Activated CD8-positive, alpha-beta memory T cell treated with anti-CD3 and anti-CD28 coated beads for 24 hours (primary cell): ENCODE measurements at places on chromosomes 3 and 15.

DNA sequence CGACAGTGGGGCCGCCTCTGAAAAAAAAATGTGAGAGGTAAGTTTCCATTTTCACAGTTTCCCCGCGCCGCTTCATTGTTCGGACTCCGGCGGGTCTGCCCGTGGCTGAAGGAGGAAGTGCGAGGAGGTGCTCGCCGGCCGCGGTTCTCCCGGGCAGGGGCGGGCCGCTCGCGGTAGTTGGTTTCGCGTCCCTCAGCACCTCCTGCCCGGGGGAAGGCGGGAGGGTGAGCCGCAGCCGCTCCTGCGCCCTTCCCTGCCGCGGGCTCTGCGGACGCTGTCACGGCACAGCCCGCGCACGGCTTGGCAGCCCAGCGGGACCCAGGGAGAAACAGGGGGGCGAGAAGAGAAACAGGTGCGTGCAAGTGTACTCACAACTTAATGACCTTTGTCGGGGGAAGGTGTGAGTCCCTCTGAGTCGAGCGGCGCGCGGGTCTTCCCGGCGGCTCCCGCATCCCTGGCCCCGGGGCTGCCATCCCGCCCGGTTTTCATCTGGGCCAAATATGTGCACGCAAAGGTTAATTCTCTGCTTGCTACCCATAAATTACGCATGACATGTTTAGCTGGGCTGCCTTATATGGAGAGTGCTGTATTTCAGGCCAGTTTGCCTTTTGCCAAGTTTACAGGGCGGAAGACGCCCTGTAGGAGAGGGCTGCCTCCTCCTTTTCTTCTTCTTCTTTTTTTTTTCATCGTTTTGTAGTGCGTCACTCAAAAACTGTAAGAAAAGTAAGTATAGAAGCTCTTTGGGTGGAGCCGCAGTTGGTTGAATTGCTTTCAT lies 514 bp downstream of the MBNL1 start:
- DNase-seq = peak; percentile 91

DNA sequence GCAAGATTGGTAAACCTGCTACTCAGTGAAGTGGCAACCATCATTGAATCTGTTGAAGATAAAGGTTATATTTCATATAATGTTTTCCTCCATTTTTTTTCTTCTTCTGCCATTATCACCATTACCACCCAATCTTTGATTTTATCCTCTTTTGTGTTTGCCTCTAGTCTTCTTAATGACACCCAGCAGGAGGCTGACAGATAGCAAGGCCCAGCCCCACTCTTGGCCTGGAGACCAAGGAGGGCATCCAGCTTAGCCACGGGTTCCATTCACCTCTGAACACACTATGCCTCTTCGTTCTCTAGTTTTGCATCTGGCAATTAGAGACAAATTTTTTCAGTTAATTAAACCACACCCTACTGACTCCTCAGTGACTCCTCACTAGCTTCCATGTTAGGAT lies 129.7 kb downstream of the TPRG1 start:
- DNase-seq = no peak

GRCh38 chr3:147358144-147358992 lies 48.0 kb downstream of the ZIC4 start:
- DNase-seq = no peak

- DNase-seq = no peak
These were observed 215.9 kb upstream of the PEX5L start for GRCh38 chr3:180252683-180253082.

DNA sequence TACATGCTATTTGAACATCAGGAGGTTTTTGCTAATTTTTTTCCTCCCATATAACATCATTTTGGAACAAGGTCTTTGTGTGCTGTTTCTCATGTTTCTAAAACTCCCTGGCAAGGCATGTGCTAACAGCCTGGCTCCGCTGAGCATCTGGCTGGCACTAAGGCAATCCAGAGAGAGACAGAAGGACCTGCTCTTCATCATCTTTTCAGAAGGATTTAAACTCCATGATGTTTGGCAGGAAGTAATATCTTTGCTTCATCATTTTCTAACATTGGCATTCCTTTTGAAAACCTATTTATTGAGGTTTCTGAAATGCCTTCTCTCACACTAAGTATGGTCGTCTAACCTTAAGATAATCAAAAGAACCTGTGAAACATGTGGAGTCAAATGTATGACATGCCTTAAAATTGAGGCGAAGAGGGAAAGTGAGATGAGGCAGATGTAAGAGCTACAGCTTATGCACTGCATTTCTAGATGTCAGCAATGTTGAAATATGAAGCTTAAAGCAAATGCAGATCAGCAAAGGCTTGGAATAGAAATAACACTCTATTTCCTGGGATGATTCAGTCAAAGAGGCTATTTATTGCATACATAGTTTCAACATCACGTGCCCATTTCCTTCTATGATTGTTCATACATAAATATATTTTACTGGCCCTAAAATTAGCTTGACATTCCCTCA lies 592.0 kb downstream of the ZNF385D start:
- DNase-seq = no peak

GRCh38 chr3:185341616-185342458 lies 21.1 kb upstream of the MAP3K13 start:
- DNase-seq = no peak

- no peak for DNase-seq
These were observed 74.7 kb downstream of the DPPA2 start for GRCh38 chr3:109241459-109242186.

GRCh38 chr3:142180761-142181362 lies 31.5 kb upstream of the TFDP2 start:
- DNase-seq = no peak

DNA sequence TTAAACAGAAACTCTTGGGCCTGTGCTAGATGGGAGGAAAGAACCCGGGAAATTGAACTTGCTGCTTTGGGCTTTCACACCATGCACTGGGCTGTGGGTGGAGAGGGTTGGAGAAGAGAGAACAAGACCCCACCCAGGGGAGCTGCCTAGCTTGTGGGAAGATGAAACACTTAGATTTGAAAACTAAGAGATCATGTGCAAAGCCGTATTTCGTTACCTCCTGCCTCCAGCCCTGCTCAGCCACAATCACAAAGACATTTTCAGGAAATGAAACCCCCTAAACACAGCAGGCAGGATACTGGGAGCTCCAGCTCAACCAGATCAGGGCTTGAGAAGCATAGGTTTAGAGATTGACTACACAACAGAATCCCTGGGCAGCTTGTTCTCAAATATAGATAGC lies 183.0 kb upstream of the C2CD4B start:
- DNase-seq = no peak

- DNase-seq = no peak
These were observed 12.0 kb upstream of the XXYLT1 start for GRCh38 chr3:195282961-195283360.

- no peak for DNase-seq
These were observed 79.2 kb upstream of the TGFBR2 start for GRCh38 chr3:30527186-30527585.

- no peak for DNase-seq
These were observed 242.1 kb downstream of the ITPR1 start for GRCh38 chr3:4735243-4735642.

DNA sequence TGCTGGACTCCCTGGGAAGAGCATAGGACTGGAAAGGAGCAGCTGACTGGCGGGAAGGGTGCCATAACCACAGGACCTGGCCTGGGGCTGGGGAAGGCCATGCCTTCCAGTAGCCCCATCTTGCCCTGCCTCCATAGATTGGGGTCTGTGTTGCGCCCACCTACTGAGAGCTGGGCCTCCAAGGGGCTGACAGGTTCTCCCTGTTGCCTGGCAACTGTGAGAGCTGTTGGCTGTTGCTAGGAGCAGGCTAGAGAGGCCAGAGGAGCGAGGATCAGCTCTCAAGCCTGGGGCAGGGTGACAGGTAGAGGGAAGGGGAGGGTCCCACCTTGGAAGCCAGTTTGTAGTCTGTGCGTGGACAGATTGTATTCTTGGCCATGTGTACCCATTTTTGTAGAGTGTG lies 2.8 kb upstream of the GNAI2 start:
- no peak for DNase-seq

DNA sequence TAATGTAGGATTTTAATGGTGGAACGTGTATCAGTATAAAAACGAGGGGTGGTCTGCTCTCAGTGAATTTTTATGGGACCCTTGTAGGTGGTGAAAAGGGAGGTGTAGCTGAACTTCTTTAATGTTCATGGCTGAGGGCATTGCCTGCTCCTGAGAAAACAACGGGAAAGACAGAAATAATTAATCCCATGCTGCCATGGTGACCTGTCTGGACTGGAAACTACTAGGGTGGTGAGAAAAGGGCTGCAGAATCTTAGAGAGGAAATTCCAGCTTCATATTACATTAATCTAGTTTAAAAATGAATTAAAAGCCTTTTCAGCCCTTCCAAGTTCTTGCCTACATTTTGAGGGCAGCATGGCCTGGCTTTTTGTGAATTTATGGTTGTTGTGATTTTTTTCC lies 47.6 kb downstream of the ZBTB38 start:
- DNase-seq = no peak

GRCh38 chr3:71681224-71681668 lies 44.0 kb downstream of the EIF4E3 start:
- no peak for DNase-seq

DNA sequence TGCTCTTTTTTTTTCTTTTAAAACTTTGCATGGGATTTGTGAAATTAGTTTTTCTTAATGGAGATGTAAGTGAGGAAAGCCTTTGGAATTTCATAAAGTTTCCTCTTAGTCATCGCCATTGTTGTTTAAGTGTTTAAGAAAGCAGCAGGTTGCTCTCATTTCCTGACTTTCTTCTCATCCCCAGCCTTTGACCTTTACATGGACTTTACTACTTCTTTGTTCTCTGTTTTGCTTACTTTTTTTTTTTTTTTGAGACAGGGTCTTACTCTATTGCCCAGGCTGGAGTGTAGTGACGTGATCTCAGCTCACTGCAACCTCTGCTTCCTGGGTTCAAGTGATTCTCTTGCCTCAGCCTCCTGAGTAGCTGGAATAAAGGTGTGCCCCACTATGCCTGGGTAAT lies 38.6 kb downstream of the FBXL2 start:
- DNase-seq = no peak

GRCh38 chr3:45579251-45579650 lies 15.3 kb upstream of the LIMD1 start:
- DNase-seq = no peak

DNA sequence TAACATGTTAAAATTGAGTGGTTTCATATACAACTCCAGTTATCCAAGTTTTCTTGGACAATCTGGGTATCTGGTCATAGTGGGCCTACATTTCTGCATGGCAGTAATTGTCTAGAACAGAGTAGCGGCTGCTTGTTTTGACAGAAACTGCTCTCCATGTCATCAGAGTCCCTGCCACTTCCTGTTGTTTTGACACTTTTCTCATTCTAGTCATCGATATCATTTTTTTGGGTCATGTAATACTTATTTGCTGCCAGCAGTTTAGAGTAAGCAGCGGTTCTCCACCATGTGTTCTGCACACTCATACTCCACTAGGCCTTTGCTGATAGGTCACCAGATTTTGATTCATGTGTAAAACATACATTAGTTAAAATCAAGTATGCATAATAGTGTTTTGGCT lies 81.5 kb downstream of the SLC25A26 start:
- DNase-seq = no peak

DNA sequence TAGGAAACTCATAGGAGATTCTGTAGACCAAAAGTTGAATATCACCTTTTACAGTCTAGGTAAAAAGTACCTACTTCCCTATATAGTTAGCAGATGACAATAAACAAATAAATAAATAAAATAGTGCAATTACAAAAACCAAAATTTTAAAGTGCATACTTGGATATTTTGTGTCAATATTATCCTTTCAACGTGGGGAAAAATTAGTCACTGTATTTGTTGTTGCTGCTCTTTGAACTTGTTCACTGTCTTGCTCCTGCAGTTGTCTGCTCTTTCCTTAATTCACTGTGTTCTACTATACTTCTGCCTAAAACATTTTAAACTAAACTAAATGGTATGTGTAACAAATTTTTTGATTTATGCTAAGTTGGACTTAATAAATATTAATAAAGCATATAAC lies 889.0 kb downstream of the ROBO1 start:
- no peak for DNase-seq

- no peak for DNase-seq
These were observed 46.3 kb upstream of the RORA start for GRCh38 chr15:61275451-61275850.

DNA sequence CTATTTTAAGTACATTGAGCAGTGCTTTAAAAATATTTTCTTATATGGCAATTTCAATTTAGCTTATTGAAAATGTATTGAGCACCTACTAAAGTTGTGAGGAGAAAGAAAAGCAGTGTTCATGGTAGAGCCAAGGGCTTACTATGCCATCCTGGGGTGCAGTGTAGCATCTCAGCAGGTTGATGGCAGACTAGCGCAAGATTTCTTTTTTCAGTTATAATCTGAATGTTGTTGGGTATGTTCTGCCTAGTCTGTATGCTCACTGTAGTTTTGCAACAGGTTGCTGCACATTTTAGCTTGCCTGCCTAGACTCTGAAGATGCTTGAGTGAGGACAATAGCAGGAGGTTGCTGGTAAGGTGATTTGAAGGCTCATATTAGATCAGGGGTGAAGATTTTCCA lies 103.1 kb upstream of the UNC13C start:
- no peak for DNase-seq

GRCh38 chr15:92654662-92655061 lies 913 bp downstream of the FAM174B start:
- DNase-seq = no peak

GRCh38 chr3:128455786-128456748 lies 10.6 kb downstream of the DNAJB8 start:
- DNase-seq = no peak

DNA sequence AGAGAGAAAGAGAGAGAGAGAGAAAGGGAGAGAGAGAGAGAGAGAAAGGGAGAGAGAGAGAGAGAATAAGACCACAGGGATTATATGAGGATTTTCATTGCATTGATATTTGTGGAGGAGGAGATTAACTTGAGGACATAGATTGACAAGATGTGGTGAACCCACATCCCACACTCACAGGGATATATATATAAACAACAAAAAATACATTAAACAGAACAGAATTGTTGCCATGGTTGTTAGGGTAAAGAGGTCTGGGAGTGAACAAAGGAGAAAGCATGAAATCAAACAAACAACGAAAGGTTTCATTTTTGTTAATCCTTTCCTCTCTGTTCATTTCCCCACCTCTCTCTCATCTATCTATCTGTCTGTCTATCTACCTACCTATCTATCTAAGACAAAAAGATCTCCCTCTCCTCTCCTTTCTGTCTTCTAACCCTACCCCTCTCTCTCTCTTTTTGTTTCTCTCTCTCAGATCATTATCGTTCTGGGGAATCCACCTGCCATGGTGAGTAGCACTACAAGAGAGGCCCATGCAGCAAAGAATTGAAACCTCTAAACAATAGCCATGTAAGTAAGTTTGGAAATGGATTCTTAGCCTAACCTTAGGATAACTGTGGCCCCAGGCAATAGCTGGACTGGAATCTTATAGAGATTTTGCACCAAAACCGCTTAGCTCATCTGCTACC lies 280.9 kb downstream of the RAP2B start:
- no peak for DNase-seq

GRCh38 chr3:99957151-99957796 lies 139.6 kb downstream of the CMSS1 start:
- DNase-seq = no peak
